ENCODE measurements at places on chromosomes 16 and 17.

GRCh38 chr16:9256196-9256595 lies 164.8 kb downstream of the HAPSTR1 start:
- DNase-seq: peak; percentile 57

- no peak for DNase-seq
Observed at GRCh38 chr16:53014287-53014686, 38.4 kb downstream of the CHD9NB start.

- peak; percentile 88 for DNase-seq
Observed at GRCh38 chr16:50265260-50265659, 1.1 kb upstream of the ADCY7 start.

GRCh38 chr16:1057252-1057932 lies 15.2 kb upstream of the SSTR5 start:
- DNase-seq: no peak

DNA sequence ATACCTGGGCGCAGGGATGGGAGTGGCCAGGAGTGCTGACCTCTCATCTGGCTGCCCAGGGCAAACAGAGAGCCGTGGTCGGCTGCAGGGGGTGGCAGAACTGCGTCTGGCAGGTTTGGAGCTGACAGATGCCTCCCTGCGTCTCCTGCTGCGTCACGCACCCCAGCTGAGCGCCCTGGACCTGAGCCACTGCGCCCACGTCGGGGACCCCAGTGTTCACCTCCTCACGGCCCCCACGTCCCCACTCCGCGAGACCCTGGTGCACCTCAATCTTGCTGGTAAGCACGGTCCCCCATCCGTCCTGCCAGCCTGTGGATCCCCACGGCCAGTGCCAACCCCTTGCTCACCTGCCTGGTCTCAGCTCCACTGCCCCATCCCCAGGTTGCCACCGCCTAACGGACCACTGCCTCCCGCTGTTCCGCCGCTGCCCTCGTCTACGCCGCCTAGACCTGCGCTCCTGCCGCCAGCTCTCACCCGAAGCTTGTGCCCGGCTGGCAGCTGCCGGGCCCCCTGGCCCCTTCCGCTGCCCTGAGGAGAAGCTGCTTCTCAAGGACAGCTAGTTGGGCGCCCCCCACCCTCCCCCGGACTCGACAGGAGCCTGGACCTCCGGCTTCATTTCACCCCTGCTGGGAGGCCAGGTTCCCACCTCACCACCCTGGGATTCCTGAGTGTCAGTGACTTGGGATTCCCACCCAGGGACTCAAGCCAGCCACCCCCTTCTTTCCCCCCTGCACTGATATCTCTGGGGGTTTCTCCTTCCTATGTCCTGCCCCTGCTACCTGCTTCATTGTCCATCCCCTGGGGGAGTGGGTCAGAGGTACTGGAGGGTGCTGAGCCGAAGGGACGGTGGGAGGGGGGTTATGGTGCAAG lies 2.0 kb upstream of the ORAI3 start:
- DNase-seq: peak; percentile 18

DNA sequence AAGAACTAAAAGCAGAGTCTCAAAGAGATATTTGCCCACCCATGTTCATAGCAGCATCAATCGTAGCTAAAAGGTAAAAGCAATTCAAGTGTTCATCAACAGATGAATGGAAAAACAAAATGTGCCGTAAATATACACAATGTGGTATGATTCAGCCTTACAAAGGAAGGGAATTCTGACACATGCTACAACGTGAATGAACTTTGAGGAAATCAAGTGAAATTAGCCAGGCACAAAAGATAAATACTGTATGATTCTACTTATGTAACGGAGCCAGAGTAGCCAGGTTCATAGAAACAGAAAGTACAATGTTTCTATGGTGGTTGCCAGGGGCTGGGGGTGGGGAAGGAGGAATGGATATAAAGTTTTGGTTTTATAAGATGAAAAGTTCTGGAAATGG lies 57.8 kb upstream of the IL34 start:
- no peak for DNase-seq

- DNase-seq: no peak
Observed at GRCh38 chr17:77556383-77557061, 402.0 kb upstream of the TNRC6C start.

GRCh38 chr17:81453076-81453475 lies 57.8 kb downstream of the BAHCC1 start:
- no peak for DNase-seq

All from DMS53 (cell line).